ENCODE measurements at places on chromosomes 1 and 21.

GRCh38 chr1:38093569-38094520, 47.3 kb upstream of the POU3F1 start:
- no peak for DNase-seq

DNA sequence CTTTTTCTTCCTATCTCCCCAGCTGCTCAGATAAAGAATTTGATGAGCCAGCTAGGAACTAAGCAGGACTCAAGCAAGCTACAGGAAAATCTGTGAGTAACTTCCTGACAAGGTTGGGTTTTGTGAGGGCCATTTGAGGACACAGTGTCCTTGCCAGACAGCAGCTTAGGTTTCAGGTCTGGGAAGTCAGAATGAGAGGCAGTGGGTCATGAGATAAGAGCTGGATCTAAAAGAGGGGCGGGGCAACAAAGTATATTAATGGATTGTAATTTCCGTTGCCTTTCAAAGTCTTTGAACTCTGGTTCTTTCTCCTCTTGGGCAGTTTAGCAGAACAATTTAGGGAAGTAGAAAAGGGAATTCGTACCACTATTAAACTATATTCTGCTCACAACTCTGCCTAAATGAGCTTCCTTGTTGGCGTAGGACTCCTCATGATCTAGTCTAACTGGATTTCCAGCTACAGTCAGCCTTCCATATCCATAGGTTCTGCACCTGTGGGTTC, 16.6 kb downstream of the STX12 start:
- no peak for DNase-seq

- DNase-seq: no peak
These were observed 4.7 kb downstream of the CHI3L1 start for GRCh38 chr1:203181586-203182386.

GRCh38 chr21:45548711-45549491, 6.7 kb upstream of the SLC19A1 start:
- no peak for DNase-seq

GRCh38 chr1:191641420-191642260, 516.6 kb upstream of the RGS18 start:
- no peak for DNase-seq

DNA sequence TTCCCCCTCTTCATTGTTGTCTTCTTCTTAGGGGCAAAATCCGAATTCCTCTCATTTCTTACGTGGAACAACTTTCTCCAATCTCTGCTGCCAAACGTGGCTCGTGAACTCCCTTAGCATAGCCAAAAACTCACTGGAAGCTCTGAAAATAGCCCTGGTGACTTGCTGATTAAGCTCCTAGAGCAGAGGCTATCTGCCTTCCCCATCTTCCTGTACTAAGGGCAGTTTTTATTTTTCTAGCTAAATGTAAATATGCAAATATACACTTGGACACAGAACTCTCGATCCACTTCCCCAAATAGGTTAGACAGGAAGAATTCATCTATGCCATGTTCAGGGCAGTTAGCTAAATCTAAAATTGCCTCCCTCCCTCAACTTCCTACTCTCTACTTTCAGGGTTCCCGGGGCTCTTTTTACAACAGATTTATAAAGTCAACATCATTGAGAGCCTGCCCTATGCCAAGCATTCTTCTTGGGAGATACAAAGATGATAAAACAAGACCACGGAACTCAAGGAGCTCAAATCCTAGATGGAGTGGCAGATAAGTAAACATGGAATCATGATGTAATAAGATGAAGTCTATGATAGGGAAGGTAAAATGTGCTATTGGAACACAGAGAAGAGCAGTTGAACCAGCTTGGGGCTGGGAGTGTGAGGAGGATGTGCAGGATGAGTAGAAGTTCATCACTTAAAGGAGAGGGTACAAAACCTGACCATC, 59.4 kb upstream of the FMOD start:
- DNase-seq: no peak

GRCh38 chr1:66750577-66750976, 1.7 kb upstream of the DYNLT5 start:
- DNase-seq: no peak

Data from iPS-NIHi11 (cell line).